ENCODE measurements at places on chromosomes 1 and 21. TPM values are rescaled to one million over a fixed set of nuclear protein-coding genes. Genes with fewer than 3 reads are reported as not detected.
A peak's percentile ranks its signal among the peaks of the same experiment; 100 is the strongest.

The PLA2G2C gene
- not detected for total RNA-seq

The PTPN22 gene
- 2.3 TPM for total RNA-seq

The TGFB2 gene
- 9.9 TPM for total RNA-seq

The ZFYVE9 gene
- total RNA-seq: 8.1 TPM

The BRDT gene
- not detected for total RNA-seq

The ADGRB2 gene
- total RNA-seq: 1.9 TPM

The CRYBG2 gene
- not detected for total RNA-seq

The HES3 gene
- not detected for total RNA-seq

The EFHD2 gene
- 116 TPM for total RNA-seq

The CELSR2 gene
- 3.6 TPM for total RNA-seq

The PRDM16 gene
- total RNA-seq: 84.2 TPM

DNA sequence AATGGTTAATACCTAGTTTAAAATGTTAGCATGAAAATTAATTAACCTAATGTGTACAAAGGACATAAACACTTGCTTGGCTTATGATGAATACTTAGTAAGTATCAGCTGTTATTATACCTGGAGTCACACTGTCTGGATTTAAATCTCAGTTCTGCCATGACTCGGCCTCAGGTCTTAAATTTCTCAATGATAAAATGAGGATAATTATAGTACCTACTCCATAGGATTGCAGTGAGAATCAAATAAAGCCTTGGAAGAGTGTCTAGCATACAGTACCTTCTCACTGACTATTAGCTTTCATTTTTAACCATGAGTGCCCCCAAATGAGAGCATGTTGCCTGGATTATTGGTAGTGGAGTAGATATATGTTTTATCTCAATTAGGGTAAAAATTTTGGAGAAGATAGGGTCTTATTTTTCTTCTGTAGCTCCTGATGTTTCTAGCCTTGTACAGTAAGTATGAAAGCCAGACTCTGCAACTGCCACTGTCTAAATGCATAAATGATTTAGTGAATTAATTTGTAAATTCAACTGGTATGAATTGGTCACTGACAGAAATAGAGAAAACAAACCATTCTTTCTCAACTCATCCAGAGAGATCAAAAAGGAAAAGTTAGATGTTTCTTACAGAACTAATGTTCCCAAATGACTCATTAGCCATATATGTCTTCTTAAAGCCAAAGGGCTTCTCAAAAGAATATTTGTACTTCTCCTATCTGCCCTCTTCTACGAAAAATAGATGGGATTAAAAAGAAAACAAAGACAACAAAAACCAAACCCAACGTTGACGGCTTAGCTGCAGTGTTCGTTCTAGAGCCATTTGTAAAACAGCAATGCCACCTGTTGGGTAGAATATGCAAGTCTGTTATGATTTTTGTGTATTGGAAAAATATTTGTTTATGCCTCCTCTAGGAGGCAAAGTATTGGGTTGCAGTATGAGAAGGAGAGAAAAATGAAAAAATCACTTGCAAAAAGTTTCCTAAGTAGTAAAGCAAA is 53.8 kb upstream of the MROH9 start:
- no peak for DNase-seq
- H3K27ac ChIP-seq: no peak overlapping the region
- no peaks in the 10 kb centered on the region for H3K4me1 ChIP-seq
- no peaks in the 10 kb centered on the region for H3K27me3 ChIP-seq

GRCh38 chr1:162557536-162557935 is 4.0 kb upstream of the UAP1 start:
- H3K36me3 ChIP-seq: no peaks in the 10 kb centered on the region
- no peak overlapping the region for H3K27ac ChIP-seq

GRCh38 chr1:8182034-8182761 is 135.7 kb upstream of the SLC45A1 start:
- H3K27ac ChIP-seq: no peak overlapping the region
- H3K4me1 ChIP-seq: no peaks in the 10 kb centered on the region
- no peaks in the 10 kb centered on the region for H3K36me3 ChIP-seq

DNA sequence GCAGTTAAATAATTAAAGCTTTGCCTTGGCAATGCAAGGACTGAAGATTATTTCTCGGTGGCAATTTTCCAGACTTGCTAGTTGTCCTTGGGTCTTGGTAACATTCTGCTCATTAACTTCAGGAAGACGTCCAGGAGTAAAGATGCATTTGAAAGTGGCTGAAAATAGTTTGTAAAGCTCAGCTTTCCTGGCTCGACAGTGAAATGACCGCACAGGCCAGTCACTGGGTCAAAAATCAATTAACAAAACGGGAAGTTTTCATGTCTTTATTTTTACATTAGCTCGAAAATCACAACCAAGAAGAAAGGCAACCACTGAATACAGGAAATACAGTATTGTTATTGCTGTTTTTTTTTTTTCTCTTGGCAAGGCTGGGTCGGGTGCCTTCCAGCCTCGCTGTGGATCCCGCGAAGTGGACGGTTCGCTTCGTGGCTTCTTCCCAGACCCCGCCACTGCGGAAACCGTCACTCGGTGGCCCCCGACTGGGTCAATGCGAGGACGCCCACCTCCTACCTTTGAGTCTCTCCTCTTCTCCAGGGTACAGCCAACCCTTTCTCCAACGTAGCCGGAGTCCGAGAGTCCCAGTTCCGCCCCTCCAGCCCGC is 479 bp upstream of the SNX7 start:
- no peaks in the 10 kb centered on the region for H3K27me3 ChIP-seq
- no peaks in the 10 kb centered on the region for H3K36me3 ChIP-seq
- peak overlapping the region; percentile 93 for H3K27ac ChIP-seq
- H3K4me1 ChIP-seq: peaks cover 18% of the 10 kb centered on the region

DNA sequence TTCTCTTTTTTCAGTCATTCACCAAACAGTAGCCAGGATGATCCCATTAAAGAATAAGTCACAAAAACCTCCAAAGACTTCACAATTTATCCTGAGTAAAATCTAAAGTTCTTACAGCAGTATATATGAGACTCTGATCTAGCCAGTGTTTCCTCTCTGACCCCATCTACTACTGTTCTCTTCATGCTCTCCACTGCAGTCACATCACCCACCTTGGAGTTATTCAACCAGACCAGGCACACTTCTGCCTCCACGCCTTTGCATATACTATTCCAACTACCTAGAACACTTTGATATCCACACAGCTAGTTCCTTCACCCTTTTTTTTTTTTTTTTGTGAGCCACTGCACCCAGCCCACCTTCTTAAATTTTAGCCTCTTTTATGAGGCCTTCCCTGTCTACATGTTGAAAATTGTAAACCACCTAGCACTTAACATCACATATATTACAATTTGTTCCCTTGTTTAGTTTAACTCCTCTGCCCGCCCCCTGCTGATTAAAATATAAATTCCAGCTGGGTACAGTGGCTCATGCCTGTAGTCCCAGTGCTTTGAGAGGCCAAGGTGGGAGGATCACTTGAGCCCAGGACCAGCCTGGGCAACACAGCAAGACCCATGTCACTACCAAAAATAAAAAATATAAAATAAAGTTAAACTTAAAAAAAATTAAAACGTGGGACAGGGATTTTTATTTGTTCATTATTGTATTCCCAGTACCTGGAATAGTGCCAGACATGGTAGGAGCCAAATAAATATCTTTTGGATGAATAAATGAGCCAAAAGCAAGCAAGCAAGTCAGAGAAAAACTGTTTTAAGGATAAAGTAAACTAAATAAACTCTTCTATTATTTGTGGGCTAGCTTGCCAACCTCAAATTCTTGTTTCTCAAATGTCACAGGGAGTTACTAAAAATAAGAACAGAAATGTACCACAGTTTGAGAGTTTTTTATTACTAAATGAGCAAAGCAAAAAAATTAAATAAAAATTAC is 35.2 kb upstream of the MUTYH start:
- no peaks in the 10 kb centered on the region for H3K27me3 ChIP-seq
- DNase-seq: no peak
- H3K36me3 ChIP-seq: no peaks in the 10 kb centered on the region

GRCh38 chr21:35697321-35697808 is 363.0 kb downstream of the SETD4 start:
- H3K36me3 ChIP-seq: no peaks in the 10 kb centered on the region
- no peaks in the 10 kb centered on the region for H3K4me1 ChIP-seq
- H3K27ac ChIP-seq: no peak overlapping the region
- no peaks in the 10 kb centered on the region for H3K27me3 ChIP-seq

DNA sequence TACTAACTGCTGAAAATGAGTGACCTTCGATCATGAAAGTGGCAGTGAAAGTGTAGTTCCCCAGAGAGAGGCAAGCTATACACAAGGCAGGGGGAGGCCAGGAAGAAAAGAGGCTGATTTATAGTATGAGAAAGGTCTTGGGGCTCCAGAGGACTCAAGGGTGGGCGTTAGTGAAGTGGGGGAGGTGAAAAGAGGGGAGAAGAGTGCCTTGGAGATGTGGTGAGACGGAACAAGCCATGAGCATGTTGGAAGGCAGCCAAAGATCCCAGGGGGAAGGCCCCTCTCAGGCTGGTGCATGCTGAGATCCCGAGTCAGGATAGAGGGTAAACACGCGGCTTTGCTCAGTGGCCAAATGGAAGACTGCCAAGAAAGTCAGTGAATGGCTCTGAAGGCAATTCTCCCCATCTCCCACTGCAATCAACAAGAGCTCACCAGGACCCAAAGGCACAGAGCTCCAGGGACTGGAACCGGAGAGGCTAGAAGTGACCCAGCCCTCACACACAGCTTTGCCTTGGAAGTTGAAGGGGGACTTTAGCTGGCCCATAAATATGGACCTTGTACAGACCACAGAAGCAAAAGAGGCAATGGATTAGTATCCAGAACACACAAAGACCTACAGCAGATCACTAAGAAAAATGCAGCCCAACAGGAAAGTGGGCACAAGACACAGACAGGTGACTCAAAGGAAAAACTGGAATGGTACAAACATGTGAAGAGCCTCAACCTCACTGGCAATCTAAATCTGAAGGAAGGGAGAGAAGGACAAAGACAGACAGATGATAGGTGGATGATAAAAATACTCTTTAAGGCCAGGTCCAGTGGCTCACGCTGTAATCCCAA is 49.6 kb downstream of the HSF2BP start:
- no peak overlapping the region for H3K27ac ChIP-seq
- no peaks in the 10 kb centered on the region for H3K4me1 ChIP-seq
- H3K27me3 ChIP-seq: no peaks in the 10 kb centered on the region
- no peak overlapping the region for H3K4me3 ChIP-seq

- no peak for DNase-seq
- no peaks in the 10 kb centered on the region for H3K36me3 ChIP-seq
- no peaks in the 10 kb centered on the region for H3K4me1 ChIP-seq
- H3K27me3 ChIP-seq: no peaks in the 10 kb centered on the region
- H3K4me3 ChIP-seq: no peak overlapping the region
- H3K27ac ChIP-seq: no peak overlapping the region
Measured at GRCh38 chr1:77398152-77398551, 116.3 kb downstream of the AK5 start.

DNA sequence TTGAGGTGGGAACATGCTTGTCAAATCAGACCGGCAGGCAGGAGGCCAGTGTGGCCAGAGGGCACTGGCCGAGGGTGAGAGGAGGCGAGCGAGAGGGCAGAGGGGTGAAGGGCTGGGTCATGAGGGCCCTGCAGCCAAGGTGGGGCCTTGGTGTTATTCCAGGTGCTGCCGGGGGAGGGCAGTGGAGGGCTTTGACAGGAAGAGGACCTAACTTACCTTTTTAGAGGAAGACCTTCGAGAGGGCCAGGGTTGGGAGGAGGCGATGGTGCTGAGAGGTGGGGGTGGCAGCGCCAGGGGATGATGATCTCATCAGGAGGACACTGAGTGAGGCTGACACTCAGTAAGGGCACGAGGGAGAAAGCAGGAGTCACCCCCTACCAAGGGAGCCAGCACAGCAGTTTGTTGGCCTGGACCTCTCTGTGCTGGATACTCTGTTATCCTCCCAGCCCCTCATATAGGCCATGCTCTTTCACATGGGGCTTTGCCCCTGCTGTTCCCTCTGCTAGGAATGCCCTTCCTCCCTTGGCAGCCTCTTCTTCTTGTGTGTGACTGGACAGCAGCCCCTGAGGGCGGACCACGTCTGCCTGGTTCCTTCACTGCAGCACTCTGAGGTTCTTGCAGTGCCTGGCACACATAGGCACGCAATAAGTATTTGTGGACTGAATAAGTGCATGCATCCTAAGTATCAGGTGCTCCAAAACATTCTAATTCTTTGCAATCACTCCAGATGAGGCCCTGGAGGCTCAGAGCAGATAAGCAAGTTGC is 7.5 kb upstream of the TTC22 start:
- H3K4me3 ChIP-seq: no peak overlapping the region
- H3K4me1 ChIP-seq: peaks cover 6% of the 10 kb centered on the region
- H3K27ac ChIP-seq: no peak overlapping the region
- no peak for DNase-seq
- no peaks in the 10 kb centered on the region for H3K27me3 ChIP-seq

- H3K4me3 ChIP-seq: no peak overlapping the region
- H3K4me1 ChIP-seq: peaks cover 12% of the 10 kb centered on the region
- H3K27ac ChIP-seq: peak overlapping the region; percentile 65
- H3K36me3 ChIP-seq: no peaks in the 10 kb centered on the region
Measured at GRCh38 chr21:29194847-29195246, 64.4 kb downstream of the MAP3K7CL start.

GRCh38 chr1:31549809-31550620 is 26.3 kb upstream of the TINAGL1 start:
- peak overlapping the region; percentile 36 for H3K4me3 ChIP-seq
- H3K4me1 ChIP-seq: peaks cover 11% of the 10 kb centered on the region
- H3K27ac ChIP-seq: no peak overlapping the region
- DNase-seq: no peak
- no peaks in the 10 kb centered on the region for H3K36me3 ChIP-seq

GRCh38 chr1:223704921-223705878 is 7.1 kb upstream of the CAPN2 start:
- H3K4me1 ChIP-seq: peaks cover 11% of the 10 kb centered on the region
- no peaks in the 10 kb centered on the region for H3K27me3 ChIP-seq
- DNase-seq: peak; percentile 63
